ENCODE measurements at places on chromosomes 6 and 20.

DNA sequence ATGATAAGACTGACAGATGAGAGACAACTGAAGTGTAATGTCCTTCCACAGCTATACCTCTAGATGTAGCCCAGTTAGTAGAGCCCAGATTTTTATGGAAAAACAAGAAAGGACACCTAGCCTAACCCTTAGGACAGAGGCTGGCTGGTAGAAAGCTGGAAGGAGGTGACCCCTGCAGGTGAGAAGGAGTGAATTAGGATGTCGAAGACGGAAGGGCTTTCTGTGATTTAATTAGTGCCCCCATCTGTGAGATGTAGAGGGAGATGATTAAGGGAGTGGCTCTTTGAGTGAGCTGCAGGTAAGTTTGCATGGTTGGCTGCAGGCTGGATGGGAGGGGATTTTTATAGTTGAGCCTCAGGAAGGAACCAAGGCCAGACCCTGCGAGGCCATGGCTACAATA lies 82.8 kb downstream of the GFRA4 start:
- no peak for DNase-seq

DNA sequence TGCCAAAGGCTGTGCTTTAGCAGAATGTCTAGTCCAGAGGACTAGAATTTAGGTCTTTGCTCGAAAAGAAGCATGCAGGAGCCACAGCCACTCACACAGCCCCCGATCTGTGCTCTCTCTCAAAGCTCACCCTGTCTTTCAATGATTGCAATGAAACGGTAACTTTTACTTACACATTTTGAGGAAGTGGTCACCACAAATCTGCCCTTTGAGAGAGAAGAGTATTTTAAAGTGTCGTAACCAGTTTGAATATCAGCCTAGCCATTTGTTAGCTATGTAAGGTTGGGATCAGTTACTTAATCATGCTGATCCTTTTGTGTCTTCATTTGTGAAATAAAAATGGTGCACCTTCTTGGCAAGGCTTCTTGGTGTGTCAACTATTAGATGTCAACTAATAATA lies 209.0 kb downstream of the TFAP2A start:
- no peak for DNase-seq

DNA sequence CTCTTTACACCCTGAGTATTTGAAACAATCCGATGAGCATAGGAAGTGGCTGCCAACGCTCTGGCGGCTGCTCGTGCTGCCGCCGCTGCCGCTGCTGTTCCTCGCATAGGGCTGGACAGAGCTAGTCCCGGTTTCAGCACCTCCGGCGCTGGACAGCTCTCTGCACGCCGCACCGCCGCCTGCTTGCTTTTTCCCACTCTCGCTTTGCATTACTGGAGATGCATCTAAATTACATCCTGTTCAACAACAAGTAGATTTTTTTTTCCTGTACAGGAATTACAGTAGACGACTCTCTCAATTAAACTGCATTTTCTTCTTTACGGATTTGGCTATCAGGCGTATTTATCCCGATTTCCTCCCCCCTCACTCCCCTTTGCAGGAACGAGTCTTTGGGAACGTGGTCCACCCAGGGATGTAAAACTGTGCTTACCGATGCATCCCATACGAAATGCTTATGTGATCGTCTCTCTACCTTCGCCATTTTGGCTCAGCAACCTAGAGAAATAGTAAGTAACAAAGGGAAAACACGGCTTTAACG lies 563.8 kb downstream of the LMBRD1 start:
- no peak for DNase-seq

DNA sequence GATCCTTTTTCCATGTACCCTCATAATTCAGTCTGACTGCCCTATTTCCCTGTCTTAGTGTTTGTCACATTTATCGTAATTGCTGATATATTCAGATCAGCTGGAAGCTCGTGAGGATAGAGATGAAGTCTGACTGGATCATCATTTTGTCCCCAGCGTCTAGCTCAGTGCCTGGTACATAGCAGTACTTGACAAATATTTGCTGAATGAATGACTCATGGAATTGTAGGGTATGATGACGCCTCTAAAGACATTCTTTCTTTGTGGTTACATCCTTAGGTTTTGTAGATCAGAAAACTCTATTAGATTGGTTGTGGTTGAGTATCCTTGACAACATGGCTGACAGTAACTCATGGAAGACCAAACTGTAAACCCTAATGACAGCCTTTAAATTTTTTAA lies 68.9 kb downstream of the MTHFD1L start:
- no peak for DNase-seq

GRCh38 chr20:5923493-5923892 lies 26.8 kb downstream of the TRMT6 start:
- DNase-seq, result no peak

- no peak for DNase-seq
Measured at GRCh38 chr20:7792150-7792869, 147.9 kb downstream of the HAO1 start.

GRCh38 chr6:33744001-33744848 lies 2.5 kb downstream of the IP6K3 start:
- peak; percentile 57 for DNase-seq

GRCh38 chr20:44610313-44610962 lies 28.1 kb downstream of the PKIG start:
- no peak for DNase-seq

DNA sequence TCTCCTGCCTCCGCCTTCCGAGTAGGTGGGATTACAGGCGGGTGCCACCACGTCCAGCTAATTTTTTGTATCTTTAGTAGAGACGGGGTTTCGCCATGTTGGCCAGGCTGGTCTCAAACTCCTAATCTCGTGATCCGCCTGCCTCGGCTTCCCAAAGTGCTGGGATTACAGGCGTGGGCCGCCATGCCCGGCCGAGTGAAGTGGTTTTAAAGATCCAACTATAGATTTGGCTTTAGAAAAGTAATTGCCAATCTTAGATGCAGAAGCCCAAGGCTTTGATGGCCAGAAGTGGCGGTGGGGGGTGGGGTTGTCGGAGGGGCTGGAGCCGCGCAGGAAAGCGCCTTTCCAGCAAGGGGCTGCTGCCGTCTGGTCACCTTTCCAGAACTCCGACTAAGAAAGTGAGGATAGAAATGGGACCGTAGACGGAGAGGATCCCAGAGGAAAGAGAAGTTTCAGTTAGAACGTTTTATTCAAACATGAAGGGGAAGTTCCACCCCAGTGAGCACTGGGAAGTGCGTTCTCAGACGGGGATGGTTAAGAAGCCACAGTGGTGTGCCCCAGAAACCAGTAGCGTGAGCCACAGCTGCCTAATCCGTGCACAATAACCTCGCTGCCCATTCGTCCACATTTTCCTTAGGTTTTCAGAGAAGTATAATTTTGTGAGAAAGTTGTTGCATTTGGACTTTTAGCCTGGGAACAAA lies 69.7 kb downstream of the DLL1 start:
- no peak for DNase-seq

- no peak for DNase-seq
Measured at GRCh38 chr20:22080985-22081384, 375.5 kb downstream of the PAX1 start.

GRCh38 chr6:150322466-150322871 lies 46.3 kb upstream of the IYD start:
- no peak for DNase-seq

DNA sequence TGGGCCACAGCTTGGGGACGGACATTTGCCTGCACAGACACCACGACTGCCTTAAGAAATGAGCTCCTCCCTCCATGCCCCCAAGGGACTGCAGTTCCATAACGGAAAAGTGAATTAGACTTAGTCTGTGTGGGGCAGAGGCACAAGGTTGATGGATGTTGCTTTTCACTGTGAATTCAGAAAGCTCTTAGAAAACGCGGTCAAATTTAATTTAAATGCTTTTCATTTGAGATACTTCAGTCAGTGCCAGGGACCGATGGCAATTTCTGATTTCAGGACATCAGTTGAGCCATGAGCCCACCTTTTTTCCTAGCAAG lies 356.4 kb downstream of the KIF16B start:
- DNase-seq, result no peak

- no peak for DNase-seq
Measured at GRCh38 chr20:49825521-49826033, 12.9 kb downstream of the SLC9A8 start.

DNA sequence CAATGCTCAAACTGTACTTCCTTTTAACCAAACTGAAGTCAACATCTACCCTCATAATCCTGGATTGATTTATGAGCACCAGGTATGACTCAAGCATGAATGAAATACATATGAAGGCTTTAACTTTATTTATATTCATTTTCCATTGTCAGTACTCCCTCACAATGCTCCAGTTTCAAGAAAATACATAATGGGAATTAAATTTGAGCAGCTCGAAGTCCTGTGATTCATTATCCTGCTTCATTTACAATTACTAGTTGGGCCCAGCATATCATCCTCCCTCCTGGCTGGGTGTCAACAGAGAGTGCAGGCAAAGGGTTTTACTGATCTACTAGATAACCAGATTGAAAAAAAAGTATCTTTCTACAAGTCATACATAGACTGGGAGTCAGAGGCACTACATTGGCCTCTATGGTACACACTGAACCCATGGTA lies 10.1 kb downstream of the SAMHD1 start:
- no peak for DNase-seq

GRCh38 chr6:116924245-116924644 lies 47.2 kb downstream of the RFX6 start:
- DNase-seq, result no peak

DNA sequence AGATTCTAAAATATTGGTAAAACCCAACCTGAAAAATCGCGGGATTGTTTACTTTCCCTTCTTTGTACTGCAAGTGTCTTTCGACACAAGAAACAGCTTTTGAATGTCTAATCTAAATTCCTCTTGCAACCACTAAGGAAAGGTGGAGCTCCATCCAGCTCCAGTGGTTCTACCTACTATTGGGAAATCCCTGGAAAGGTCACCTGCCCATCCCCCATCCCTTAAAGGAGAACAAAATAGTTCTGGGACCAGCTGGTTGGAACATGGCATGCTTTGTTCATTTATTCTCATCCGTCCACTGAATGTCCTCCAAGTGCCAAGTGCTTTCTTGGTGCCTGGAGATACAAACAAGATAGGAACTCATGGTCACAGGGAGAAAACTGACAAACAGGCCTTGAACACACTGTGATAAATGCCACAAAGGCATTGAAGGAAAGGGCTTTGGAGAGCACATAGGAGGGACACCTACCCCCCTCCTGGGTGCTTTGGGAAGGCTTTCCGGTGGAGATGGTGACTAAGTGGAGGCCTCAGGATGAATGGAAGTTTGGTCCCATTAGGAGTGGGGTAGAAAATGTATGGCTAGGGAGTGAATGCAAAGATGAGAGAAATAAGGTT lies 2.3 kb upstream of the CITED2 start:
- DNase-seq, result no peak

DNA sequence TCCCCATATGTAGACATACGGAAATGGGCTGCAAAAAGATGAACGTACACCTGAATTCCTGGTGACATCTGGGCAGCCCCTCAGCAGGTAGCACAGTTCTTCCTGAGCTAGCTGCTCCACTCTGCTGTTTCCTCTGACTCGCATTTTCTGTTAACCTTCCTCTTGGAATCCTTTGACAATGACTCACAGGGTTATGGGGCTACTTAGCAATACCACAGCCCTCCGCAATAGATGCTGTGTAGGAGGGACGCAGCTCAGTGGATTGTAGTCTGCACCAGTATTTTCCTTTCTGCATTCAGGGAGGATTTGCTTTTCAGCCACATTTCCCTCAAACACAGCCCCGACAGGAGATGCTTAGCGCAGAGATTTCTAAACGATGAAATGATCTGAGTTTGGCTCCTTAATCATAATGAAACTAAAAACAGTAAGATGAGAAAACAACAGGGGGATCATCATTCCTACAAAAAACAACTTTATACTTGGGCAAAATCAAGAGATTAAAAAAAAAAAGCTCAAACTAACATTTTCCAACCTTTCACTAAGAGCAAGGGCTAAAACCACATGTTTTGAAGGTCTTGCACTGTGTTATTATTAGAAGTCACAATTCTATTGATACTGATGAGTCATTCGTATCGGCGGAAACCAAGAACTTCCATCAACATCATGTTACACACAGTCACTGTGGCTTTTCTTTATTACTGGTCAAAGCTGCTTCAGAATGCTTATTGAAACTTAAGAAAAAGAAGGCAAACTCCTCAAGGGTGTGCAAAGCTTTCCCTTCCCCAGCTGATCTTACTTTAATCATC lies 12.2 kb downstream of the BACH2 start:
- DNase-seq, result peak; percentile 57

DNA sequence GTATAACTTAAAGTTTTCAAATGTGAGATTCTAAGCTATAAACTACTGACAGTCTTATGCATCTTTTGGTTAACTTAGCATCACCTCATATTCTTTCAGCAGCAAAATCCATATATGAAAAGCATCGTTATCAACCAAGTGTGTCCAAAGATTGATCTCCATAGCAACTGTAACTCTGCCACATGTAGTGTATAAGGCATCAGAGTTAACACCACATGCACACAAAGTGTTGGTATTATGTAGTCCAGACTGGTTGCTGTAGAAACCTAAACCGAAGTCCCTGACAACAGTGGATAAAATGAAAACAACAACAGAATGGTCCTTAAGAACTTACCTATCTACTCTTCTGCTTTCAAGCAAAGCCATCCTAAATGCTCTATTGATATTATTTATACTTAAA lies 39.6 kb downstream of the PDSS2 start:
- no peak for DNase-seq

- no peak for DNase-seq
Measured at GRCh38 chr20:62359043-62359490, 8.0 kb downstream of the LAMA5 start.

GRCh38 chr20:56418385-56418861 lies 6.4 kb downstream of the CASS4 start:
- DNase-seq, result no peak

DNA sequence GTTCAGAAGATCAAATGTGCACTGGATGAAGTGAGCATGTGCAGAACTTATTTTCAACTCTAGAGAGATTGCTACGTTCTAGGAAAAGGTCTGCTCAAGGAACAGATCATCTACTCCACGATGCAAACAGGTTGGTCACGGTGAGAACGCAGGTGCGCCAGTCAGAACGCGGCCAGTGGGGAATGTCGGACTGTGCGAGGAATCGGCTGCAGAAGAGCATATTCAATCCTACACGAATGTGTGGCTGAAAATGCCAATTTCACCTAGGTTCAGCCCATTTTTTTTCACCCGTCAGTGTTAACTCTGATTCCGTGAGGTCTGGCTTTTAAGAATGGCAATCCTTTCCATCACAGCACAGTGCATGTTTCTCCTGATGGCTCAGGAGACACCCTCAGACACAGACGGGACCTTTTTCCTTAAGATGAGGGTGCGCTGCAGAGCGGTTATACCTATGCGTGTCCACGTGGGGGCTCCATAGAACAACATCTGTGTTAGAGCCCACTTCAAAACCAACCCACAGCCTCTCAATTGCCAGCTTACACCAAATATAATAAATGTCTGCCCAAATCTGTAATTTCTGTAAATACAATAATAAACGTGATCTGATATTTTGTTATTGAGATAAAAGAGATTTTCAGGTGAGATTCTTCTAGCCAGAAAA lies 250.4 kb downstream of the FOXA2 start:
- no peak for DNase-seq

GRCh38 chr20:63347081-63347741 lies 13.9 kb downstream of the CHRNA4 start:
- no peak for DNase-seq

DNA sequence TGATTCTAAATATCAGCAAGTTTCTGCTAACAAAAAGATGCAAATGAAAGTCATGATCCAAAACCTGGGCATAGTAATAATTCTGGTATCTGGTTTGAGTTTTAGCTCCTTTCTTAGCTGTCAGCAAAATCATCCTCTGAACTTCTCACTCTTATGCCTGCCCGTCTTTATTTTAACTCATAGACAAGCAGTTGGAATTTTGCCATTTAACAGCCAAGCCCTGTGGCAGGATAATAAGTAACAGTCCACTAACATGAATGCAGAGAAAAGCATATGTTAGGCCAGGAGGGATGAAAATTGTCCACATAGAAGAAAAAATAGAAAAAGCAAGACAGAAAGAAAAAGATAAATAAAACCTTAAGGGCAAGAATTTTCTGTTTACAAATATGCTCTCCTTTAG lies 170.0 kb upstream of the LAMA2 start:
- no peak for DNase-seq
